BJ (cell line): ENCODE measurements at places on chromosomes 4 and X. TPM values are rescaled to one million over a fixed set of nuclear protein-coding genes. Genes with fewer than 3 reads are reported as not detected.

GRCh38 chrX:72569786-72570185 lies 2.9 kb downstream of the HDAC8 start:
- DNase-seq: no peak

DNA sequence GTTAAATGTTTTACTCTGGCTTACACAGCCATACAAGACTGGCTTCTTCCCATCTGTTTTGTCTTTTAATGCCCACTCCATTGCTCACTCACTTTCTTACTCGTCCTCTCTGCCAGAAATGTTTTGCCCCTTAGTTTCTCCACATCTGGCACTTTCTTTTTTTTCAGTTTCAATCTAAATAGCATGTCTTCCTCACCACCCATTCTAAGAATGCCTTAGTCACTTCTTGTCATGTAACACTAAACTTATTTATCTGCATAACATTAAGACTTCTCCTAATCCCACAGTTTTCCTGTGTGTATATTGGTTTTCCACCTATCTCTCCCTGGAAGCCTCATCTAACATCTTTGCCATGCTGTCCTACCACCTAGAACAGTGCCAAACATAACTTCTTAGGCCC lies 119.3 kb downstream of the ADAMTS3 start:
- no peak for DNase-seq

GRCh38 chr4:53321151-53321983 lies 44.5 kb downstream of the SCFD2 start:
- DNase-seq: peak; percentile 97

GRCh38 chr4:184897895-184898294 lies 72.1 kb upstream of the ACSL1 start:
- no peak for DNase-seq

STATH gene
- not detected in 2 replicates for polyA plus RNA-seq

GRCh38 chr4:138674209-138674608 lies 341.4 kb upstream of the NOCT start:
- DNase-seq: no peak

AFP gene
- 0.23 and 0.31 TPM in 2 replicates for polyA plus RNA-seq

DNA sequence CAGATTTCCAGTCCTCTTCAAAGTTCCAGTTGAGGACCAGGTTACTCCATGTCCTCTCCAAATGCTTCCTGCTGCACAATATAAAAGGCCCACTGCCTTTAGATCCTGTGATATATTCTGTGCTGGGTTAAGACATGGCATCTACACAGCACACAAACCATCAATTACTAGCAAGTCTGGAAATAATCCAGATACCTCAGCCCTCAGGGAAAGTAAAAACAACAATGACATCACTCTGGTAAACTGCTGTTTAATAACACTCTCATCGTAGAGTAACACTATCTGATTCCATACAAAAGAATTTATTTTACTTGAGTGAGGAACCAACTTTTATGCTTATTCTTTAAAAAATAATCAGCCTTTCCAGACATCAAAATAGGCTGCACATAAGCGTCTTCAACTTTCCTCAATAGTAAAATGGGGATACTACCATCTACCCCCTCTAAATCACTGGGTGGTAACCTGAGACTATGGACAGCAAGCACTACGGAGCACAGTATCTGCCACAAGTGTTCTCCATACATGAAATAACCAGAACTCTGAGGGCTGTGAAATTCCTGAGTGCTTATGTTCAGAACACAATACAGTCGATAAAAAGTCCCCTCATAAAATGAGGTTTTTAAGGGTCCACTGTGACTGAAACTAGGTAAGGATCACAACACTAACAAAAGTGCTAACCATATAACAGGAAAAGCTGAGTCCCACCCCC lies 53.4 kb downstream of the ABCG2 start:
- peak; percentile 54 for DNase-seq
